IMR-90 (cell line): ENCODE measurements at places on chromosomes 4 and X. TPM values are rescaled to one million over a fixed set of nuclear protein-coding genes. Genes with fewer than 3 reads are reported as not detected.

Gene CT45A2
- total RNA-seq, result not detected in 2 replicates

Gene SPATA18
- total RNA-seq, result 4.7 and 5.0 TPM in 2 replicates

Gene IQSEC2
- 2.5 and 3.9 TPM in 2 replicates for total RNA-seq

Gene NUDT11
- total RNA-seq, result 13.8 and 19.2 TPM in 2 replicates

Gene CT47B1
- not detected in 2 replicates for total RNA-seq

Gene F8A1
- total RNA-seq, result 0.54 and 1.1 TPM in 2 replicates

Gene LGI2
- total RNA-seq, result not detected in 2 replicates

Gene RTL9
- total RNA-seq, result 0.56 and 0.90 TPM in 2 replicates

Gene HDX
- 11.4 and 11.8 TPM in 2 replicates for total RNA-seq

Gene FGG
- not detected in 2 replicates for total RNA-seq

Gene VCX
- not detected in 2 replicates for total RNA-seq

Gene CORIN
- 15.6 and 20.3 TPM in 2 replicates for total RNA-seq

Gene APBB2
- 64.7 and 75.5 TPM in 2 replicates for total RNA-seq

Gene BTK
- total RNA-seq, result not detected in 2 replicates

Gene NAP1L3
- 2.2 and 5.3 TPM in 2 replicates for total RNA-seq

Gene CENPVL2
- total RNA-seq, result not detected in 2 replicates

Gene THOC2
- 58.8 and 93.9 TPM in 2 replicates for total RNA-seq

Gene PRIMPOL
- total RNA-seq, result 5.6 and 10.0 TPM in 2 replicates

Gene NELFA
- total RNA-seq, result 4.3 and 5.8 TPM in 2 replicates

Gene FAM47E
- under 0.01 TPM in 1 of 2 replicates, not detected in the other for total RNA-seq

Gene ZNF185
- total RNA-seq, result 3.2 and 3.6 TPM in 2 replicates

Gene CTAG1B
- total RNA-seq, result not detected in 2 replicates

Gene SGMS2
- 37.5 and 57.5 TPM in 2 replicates for total RNA-seq

Gene UGT2A3
- total RNA-seq, result not detected in 2 replicates

Gene PLAC8
- not detected in 2 replicates for total RNA-seq

Gene ITM2A
- total RNA-seq, result not detected in 2 replicates

Gene PAK3
- total RNA-seq, result 0.36 and 0.56 TPM in 2 replicates

Gene ZNF711
- total RNA-seq, result 2.3 and 3.9 TPM in 2 replicates

Gene INTU
- total RNA-seq, result 10.8 and 12.5 TPM in 2 replicates

Gene AFP
- total RNA-seq, result 0.56 and 1.3 TPM in 2 replicates

Gene UGT2A1
- total RNA-seq, result not detected in 2 replicates

Gene SLC7A11
- total RNA-seq, result 24.7 and 35.6 TPM in 2 replicates

Gene SORCS2
- total RNA-seq, result 0.28 and 0.36 TPM in 2 replicates

Gene ZIC3
- not detected in 2 replicates for total RNA-seq

Gene RPA4
- total RNA-seq, result 1.9 and 2.5 TPM in 2 replicates

Gene HPGDS
- not detected in 2 replicates for total RNA-seq

Gene BBS7
- total RNA-seq, result 29.4 and 32.3 TPM in 2 replicates

Gene CCDC158
- not detected in 2 replicates for total RNA-seq

Gene NLGN3
- 0.18 and 0.28 TPM in 2 replicates for total RNA-seq

Gene CCDC120
- total RNA-seq, result under 0.01 and 0.18 TPM in 2 replicates

Gene IL13RA2
- under 0.01 and 0.28 TPM in 2 replicates for total RNA-seq

Gene SFRP2
- total RNA-seq, result not detected in 2 replicates

Gene KCTD8
- not detected in 2 replicates for total RNA-seq

Gene TLR2
- total RNA-seq, result under 0.01 TPM in 2 replicates

Gene STAP1
- not detected in 2 replicates for total RNA-seq

Gene FGFBP1
- total RNA-seq, result under 0.01 TPM in 1 of 2 replicates, not detected in the other

Gene BANK1
- under 0.01 and 0.28 TPM in 2 replicates for total RNA-seq

Gene VGLL1
- not detected in 2 replicates for total RNA-seq

Gene PRDM5
- 10.8 and 12.8 TPM in 2 replicates for total RNA-seq

Gene NPY1R
- total RNA-seq, result under 0.01 TPM in 2 replicates

Gene RTL3
- total RNA-seq, result 0.83 and 1.1 TPM in 2 replicates

Gene PRRG1
- 11.1 and 16.1 TPM in 2 replicates for total RNA-seq

Gene EXOSC9
- total RNA-seq, result 47.5 and 85.8 TPM in 2 replicates

Gene TEX13C
- total RNA-seq, result not detected in 2 replicates
